SJSA1 (cell line): ENCODE measurements at places on chromosomes 7 and 10.
A peak's percentile ranks its signal among the peaks of the same experiment; 100 is the strongest.

DNA sequence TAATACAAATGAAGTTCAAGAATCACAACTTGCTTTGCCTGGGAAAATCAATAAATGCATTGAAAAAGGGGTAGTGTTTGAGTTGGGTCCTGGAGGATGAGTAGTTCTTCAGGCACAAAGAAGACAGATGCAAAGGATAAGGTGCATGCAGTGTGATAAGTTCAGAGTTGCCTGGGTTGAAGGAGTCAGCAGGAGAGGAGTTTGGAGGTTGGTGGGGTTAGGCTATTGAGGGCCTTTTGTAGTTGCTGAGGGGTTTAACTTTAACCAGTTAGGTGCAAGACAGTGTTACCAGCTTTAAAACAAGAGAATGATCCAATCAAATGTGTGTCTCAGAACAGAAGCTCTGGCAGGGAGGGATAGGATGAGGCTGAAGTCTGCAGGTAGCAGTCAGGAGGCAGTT, 44.3 kb upstream of the GLCCI1 start:
- no peak for DNase-seq

GRCh38 chr7:122485856-122486255, 181.3 kb upstream of the FEZF1 start:
- no peak for DNase-seq

GRCh38 chr7:143382791-143383641, 1.9 kb downstream of the ZYX start:
- DNase-seq, result no peak

DNA sequence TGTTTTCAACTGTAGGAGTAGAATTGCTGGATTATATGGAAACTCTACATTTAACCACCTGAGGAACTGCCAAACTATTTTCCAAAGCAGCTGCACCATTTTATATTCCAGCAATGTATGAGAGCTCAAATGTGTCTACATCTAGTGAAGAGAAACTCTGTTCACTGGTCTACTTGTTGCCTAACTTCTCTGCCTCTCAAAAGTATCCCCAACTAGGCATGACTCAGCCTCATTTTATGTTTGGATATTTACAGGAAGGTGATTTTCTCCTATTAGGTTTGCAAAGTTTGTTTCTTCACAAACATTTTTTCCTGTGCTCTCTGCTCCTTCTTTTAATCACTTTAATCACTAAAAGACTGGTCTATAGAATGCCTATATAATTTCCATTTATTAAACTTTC, 37.1 kb upstream of the SRI start:
- no peak for DNase-seq

DNA sequence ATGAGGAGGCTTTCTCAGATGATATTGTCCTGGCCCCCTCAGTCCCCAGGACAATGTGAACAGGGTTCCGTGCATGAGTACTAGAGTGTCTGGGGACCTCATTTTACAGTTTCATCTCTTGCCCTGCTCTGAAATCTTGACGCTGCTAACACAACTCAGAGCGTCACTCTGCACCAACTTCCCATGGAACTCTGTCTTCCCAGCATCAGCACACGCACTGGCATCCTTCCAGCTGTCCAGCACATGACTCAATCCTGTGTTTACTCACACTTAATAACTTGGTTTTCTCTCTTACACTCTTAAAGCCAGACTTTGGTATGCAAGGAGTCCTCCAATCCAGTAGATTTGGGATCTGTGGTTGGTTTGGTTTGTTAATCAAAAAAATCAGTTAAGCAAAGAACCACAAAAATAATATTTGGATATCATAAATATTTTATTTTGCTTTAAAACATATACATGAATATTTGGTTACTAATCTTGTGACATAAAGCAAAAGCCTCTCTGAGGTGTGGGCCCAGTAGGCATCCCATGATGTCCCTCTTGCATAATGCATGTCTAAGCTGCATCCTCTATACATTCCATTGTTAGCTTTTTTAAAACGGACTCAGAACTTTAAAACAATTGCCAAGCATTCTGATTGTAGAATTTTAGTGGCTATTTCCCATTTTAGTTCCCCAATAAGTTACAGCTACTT, 131.0 kb downstream of the CXCL12 start:
- DNase-seq, result no peak

DNA sequence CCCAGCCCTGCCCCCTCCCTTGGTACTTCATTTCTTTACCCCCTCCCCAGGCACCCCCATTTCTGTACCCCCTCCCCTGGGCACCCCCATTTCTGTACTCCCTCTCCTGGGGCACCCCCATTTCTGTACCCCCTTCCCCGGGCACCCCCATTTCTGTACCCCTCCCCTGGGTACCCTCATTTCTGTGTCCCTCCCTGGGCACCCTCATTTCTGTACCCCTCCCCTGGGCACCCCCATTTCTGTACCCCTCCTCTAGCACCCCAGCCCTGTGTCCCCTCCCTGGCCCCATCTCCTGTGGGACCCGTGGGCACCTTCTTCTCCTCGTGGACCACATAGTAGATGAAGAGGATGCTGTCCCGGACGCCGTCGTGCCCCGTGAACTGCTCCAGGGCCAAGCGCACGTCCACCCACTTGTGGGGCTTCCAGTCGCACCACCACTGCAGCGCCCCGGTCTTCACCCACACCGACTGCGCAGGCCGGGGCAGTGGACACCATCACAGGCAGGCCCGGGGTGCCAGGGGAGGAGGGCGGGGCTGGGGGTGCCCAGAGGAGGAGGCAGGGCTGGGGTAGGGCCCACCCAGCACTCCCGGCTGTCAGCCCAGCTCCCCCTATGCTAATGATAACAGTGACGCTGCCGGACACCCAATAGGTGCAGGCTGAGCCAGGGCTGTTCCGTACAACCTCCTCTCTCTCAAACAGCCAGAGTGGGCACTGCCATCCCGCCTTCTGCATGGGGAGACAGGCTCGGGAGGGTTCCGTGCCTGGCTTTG, 20.4 kb downstream of the TECPR1 start:
- DNase-seq, result no peak

DNA sequence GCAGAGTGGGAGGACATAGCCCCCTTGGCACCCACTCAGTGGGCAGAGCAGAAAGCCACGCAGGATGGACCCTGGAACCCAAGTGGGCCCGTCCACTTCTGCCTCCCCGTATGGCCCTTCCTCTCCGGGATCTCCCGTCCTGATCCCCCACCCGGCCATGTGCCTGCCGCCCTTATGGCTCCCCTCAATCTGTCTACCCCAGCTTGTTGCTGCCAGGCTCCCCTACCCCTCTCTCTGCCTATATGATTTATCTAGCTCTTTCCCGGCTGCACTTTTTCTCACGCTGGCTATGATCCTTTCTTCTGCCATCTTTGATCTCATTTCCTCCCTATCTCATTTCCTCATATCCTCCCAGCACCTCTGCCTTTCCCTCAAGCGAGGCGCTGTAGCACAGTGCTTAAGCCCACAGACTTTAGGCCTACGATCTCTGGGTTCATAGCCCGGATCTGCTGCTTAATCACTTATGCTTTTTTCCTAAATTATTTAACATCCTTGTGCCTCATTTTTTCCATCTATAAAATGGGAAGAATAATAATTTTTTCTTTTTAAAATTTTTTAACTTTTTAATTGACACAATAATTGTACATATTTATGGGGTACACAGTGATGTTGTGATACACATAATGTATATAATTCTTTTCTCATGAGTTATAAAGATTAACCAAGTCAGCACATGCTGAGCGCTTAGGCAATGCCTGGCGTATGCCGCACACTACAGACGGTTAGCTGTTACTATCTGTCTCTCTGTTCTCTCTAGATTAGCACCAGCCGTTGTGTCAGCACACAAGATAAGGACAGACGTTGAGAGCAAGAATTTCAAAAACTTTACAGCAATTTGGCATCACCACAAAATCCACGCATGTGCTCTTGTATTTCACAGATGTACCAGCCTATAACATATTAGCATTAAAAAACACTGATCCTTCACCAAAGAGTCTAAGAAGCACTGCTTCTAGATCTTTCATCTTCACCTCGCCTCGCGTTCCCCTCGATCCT, 18.1 kb downstream of the KCNH2 start:
- DNase-seq, result no peak

- peak; percentile 58 for DNase-seq
Observed at GRCh38 chr7:30800785-30801252, 29.6 kb downstream of the MINDY4 start.

DNA sequence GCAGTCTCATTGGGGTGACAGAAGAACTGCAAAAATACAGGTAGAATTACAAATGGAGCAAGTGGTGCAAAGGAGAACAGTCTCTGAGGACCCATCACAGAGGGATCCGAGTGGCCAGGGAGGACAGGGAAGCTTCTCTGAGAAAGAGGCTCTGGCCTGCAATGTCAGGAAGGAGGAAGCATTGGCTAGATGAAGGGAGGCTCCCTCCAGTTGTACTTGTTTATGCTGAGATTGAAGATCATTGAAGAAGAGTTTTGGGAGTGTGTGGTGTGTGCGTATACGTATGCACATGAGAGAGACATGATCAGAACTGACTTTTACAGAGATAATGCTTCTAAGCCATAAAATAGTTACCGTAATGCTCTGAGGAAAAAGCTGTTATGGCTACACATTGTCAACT, 274.7 kb upstream of the FZD8 start:
- peak; percentile 34 for DNase-seq

DNA sequence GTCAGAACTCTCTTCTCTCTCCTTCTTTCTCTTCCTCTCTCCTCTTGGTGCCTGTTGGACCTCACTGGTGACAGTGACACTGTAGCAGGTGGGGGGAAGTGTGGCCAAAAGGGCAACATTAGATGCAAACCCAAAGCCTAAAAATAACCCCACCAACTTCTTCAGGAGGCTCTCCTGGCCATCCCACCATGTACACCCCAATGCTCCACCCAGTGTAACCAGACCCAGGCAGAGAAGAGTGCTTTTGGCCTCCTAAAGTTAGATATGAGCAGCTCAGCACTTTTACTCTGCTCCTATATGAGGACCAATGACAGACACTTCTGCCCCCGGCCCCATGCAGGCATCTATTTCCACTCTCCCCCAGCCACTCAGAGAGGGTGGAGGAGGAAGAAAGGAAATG, 5.5 kb downstream of the MYOZ1 start:
- no peak for DNase-seq

GRCh38 chr7:108348913-108349312, 107.3 kb downstream of the NRCAM start:
- DNase-seq, result no peak

- no peak for DNase-seq
Observed at GRCh38 chr10:60800918-60801317, 22.6 kb downstream of the CDK1 start.

DNA sequence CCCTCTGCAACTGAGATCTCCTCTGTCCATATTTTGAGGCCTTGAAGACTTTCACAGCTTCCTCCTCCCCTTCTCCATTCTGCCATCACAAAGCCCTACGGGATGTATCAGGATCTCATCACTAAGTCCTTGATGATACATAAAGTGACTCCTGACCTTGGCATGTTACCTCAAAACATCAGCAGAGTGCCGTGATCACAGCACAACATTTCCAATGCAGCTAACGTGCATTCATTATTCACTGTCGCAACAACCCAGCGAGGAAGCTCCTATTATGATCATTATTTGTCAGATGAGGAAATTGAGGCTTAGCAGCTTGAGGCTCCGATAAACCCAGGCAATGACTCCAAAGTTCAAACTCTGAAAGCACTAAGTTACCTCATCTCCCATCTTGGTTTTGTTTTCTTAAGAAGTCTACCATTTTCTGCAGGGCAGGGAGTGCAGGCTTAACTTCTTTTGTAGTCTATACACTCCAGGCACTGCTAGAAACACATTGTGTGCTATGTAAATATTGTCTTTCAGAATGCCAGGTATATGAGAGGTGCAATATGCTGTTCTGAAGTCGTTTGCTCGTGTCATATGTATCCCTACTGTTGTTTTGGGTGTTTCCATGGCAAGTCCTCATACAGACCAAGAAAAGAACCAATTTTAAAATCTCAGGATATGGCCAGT, 80.6 kb upstream of the C1QL3 start:
- no peak for DNase-seq

DNA sequence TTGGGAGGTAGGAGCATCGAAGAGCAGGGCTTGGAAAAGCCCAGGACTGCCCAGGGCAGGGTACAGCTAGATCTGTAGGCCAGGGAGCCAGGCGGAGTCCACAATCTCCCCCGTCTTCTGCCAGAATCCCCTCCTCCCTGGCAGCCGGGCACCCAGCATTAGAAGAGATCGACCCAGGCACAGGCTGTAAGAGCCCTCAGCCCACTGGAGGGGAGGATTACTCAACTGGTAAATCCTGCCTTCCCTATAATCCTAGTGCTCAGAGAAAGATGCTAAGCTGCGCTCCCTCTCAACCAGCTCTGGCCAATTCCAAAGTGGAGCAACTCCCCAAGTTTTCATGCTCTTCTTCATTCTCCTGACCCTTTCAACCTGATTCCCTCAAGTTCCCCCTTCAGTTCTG, 3.2 kb downstream of the SPOCK2 start:
- no peak for DNase-seq

- no peak for DNase-seq
Observed at GRCh38 chr7:97466071-97466470, 265.8 kb upstream of the TAC1 start.

GRCh38 chr10:16724509-16724908, 92.7 kb downstream of the RSU1 start:
- no peak for DNase-seq

DNA sequence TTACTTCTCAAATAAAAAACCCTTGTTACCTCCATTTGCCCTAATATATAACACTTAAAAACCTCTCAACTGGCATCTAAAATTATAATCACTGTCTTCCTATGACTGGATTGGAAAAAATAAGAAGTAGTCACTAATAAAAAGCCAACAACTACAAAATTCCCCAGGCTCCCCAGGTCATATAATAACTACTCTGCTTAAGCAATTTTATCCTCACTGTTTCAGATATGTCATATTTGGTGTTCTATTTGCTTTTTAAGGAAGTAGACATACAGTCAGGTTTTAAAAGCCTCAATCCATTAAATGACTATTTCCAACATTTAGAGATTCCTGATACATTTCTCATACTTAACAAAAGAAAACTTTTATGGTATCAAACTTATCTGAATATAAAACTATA, 2.4 kb downstream of the H2AZ2 start:
- DNase-seq, result no peak

DNA sequence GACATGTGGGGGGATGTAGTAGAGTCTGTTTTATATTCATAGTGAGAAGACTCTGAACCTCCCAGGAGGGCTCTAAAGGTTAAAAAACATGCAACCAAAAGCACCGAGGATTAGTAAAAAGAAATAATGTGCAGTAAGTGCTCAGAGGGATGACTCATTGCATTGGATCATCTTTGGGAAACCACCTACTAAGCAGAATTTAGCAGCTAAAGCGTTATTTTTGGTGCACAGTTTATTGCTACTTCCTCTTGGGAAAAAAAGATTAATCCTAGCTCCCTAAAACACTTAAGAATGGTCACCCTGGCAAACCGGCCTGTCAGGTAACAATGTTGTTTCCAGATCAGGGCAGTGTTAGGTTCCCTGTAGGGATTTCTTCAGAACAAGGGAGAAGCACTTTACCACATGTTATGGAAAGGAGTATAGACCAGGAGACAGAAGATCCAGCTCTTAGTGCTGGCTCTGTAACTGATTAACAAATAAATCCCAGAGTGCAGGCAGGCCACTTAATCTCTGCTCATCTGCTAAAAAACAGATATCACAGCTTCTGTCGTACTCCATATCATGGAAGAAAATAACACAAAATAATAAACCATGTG, 44.8 kb upstream of the FAM133B start:
- peak; percentile 88 for DNase-seq
